ENCODE measurements at places on chromosomes 1 and 21.

DNA sequence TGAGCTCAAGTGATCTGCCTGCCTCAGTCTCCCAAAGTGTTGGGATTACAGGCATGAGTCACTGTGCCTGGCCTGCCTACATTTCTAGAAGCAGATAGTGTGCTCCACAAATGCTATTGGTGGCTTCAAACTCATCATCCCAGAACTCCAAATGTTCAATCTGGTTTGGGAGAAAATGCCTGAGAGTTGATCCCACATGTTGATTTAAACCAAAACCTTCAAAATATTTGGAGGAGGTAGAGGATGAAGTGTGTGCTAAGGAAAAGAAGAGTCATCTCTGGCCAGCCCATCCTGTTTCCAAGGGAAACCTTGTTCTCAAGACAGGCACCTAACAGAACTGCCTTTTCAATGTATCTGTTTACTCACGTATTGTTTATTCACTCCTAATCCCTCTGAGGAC, 55.4 kb upstream of the GRHL3 start:
- DNase-seq: no peak

DNA sequence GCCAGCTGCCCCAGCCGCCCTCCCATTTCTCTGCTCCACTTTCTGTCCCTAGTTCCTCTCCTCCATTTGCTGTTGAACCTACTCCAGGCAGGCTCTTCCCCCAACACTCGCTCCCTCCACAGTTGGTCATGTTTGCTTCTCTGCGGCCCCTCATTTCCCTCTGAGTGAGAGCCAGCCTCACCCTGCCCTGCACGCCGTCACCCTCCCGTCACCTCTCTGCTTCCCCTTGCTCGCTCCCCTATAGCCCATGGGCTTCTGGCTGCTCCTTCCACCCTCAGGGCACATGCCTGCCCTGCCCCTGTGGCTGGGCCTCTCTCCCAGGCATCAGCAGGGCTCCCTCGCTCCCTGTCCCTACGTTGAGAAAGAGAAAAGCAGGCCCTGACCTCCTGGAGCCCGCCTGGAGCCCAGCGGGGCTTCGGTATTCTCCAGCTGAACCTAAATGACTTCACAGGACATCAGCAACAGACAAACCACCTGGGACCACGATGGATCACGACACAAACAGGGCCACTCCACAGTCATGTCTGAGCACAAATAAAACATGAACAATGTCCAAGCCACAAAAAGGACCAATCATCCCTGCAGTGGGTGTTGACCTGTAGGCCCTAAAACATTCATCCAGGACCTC, 13.3 kb upstream of the THEMIS2 start:
- DNase-seq: no peak

DNA sequence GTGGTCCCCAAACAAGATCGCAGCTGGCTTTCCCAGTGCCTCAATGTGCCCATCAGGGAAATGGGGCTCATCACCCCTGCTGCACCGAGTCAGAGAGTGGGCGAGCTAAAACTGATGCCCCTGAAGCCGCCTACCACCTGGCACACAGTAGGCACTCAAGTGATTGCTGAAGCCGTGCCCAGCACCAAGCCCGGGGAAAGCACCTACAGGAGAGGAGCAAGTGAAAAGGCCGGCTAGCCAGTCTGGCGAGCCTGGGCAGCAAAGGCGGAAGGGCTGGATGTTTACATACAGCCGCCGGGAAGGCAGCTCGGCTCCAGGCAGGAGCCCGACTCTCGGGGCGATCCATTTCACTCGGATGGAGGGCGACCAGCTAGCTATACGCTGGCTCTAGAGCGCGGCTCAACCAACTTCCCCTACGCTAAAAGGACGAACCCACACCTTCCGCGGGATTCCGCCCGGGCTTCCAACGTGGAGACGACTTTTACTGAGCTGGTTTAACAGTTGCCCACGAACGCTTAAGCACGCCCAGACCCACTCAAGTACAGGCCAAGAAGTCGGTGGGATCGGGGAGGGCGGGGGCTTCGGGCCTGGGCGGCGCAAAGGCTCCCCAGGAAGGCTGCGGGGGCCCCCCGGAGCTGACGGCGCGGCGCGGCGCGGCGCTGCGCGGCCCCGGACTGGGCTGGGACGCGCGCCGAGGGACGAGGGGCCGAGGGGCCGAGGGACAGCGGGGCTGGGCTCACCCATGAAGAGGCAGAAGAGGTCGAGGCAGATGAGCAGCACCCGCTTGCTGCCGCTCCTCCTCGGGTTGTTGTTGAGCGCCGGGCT, 1.0 kb downstream of the PLPP3 start:
- DNase-seq: peak; percentile 40

DNA sequence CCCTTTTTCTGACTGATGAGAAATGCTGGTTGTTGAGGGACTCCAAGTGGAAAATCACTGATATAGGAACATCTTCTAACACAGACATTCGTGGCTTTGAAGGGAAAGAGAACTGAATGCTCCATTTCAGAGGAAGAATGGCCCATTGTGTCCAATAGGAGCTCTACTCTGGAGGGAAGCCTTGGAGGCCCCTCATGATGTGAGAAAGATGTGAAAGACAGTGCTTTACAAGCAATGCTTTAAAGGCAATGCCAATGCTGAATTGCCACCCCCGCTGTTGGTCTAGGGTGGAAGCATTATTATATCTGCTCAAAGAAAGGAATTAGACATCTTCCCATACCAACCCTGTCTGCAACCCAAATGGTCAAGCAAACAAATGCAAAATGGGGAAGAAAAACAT, 13.7 kb downstream of the NMNAT2 start:
- peak; percentile 12 for DNase-seq

GRCh38 chr21:42137191-42137904, 66.2 kb downstream of the UMODL1 start:
- no peak for DNase-seq

GRCh38 chr1:204083491-204083890, 10.6 kb downstream of the SOX13 start:
- DNase-seq: no peak

- no peak for DNase-seq
These were observed 75.7 kb downstream of the UCHL5 start for GRCh38 chr1:192983349-192983980.

All from Ammon's horn (tissue), 1 donor.